Pancreas (tissue), 10 donors: ENCODE measurements at places on chromosomes 1 and 21. TPM values are rescaled to one million over a fixed set of nuclear protein-coding genes. Genes with fewer than 3 reads are reported as not detected.
A peak's percentile ranks its signal among the peaks of the same experiment; 100 is the strongest.

DNA sequence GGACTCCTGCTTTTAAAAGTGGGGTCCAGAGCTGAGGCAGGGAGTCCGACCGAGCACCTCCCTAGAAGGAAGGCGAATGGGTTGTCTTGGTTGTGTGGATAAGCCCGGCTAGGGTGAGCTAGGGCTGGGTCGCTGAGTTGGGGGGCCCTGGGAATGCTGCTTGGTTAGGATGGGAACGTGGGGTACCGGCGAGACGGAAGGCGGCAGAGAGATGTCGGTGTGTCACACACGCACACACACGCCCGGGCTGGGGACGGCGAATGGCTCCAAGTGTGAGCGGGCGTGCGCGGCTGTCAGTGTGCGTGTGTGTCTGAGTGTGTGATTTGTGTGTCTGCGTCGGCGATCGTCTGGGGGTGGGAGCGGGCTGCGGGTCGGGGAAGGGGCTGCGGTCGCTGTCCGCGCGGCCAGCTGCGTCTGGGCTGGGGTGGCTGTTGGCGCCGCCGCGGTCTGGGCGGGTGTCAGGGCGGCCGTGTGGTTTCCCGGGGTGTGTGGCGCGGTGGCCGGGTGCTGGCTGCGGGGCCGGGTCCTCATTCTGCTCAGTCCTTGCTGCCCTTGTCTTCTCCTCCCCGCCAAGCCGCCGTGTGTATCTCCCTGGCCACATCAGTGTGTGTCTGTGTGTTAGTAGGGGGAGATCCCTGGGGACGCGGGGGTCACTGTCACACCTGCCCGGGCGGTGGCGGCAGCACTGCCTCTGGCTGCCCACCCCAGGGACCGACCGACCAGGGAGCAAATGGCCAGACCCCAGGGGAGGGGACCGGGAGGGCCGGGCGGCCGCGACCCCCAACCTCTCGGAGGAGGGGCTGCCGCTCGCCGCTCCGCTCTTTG is 1.1 kb downstream of the EFNA3 start:
- no peak for DNase-seq

PTPRC gene
- 7.1 TPM for total RNA-seq

- no peak for DNase-seq
These were observed 284.0 kb downstream of the RPS6KC1 start for GRCh38 chr1:213335084-213335483.

GRCh38 chr1:20302108-20302471 is 11.4 kb downstream of the VWA5B1 start:
- no peak for DNase-seq

SPRR1A gene
- total RNA-seq, result not detected

DNA sequence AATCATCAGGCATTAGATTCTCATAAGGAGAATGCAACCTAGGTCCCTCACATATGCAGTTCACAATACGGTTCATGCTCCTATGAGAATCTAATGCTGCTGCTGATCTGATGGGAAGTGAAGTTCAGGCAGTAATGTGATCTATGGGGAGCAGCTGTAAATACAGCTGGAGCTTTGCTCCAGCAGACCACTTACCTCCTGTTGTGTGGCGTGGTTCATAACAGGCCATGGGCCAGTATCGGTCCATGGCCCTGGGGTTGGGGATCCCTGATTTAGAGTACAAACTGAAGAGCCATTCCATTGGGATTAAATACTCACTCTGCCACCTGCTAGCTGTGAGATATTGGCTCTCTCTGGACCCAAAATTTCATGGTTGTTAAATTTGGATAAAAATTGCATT is 244.6 kb upstream of the POGK start:
- no peak for DNase-seq

ALPL gene
- total RNA-seq, result 3.6 TPM

- DNase-seq, result no peak
These were observed 41.6 kb upstream of the LAPTM5 start for GRCh38 chr1:30799233-30799511.

LCE1A gene
- not detected for total RNA-seq

CHODL gene
- 0.12 TPM for total RNA-seq

DNA sequence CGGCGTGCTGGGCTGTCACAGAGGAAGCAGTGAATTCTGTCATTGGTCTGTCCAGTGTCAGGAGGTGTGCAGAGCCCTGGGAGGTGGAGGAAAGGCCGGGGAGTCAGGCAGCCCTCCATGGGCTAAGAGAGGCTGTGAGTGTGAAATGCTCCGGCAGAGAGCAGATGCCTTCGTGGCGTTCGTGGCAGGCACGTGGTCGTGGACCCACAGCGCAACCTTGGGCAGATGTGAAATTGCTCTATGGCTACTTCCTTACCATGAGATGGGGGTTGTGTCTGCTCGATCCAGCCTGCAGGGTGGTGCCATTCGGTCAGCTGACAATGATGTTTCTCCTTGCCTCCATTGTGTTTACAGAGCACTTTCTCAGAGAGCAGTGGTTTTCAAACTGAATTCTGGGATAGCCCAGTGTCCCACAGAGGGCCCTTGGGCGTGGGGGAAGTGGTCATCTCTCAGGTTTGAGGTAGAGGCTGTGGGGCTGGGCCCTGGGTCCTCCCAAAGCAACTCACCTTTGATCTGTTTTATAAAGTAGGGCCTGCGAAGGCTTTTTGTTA is 27.9 kb downstream of the TNFRSF1B start:
- no peak for DNase-seq

- no peak for DNase-seq
These were observed 3.3 kb downstream of the SLAMF8 start for GRCh38 chr1:159829822-159830465.

GIPC2 gene
- total RNA-seq, result 22.1 TPM

- peak; percentile 65 for DNase-seq
These were observed 10.0 kb upstream of the OTUD3 start for GRCh38 chr1:19872190-19872589.

DNA sequence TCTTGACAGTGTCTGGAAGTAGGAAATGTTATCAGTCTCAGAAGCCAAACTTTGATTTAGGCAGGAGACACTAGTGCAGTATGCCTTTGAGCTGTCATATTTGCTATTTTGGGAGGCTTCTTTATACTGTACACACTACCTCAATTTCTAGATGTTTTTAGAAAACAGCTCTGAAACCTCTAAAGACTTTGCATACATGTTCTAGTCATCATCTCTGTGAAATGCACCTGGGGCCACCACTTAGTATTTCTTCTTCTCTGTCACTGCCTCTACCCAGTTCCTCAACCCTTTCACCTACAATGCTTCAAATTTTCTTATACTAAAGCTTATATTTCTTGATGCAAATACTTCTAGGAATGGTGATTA is 29.1 kb upstream of the PLA2G4A start:
- no peak for DNase-seq

KCNT2 gene
- 0.55 TPM for total RNA-seq

TPTE gene
- not detected for total RNA-seq
